ENCODE measurements at places on chromosomes 12 and 14.

- no peak for DNase-seq
These were observed 3.7 kb downstream of the HOXC9 start for GRCh38 chr12:54003625-54004024.

- DNase-seq, result peak; percentile 69
These were observed 142.0 kb upstream of the GZMB start for GRCh38 chr14:24775950-24776349.

GRCh38 chr12:48783432-48783831 is 5.5 kb downstream of the ADCY6 start:
- DNase-seq, result no peak

DNA sequence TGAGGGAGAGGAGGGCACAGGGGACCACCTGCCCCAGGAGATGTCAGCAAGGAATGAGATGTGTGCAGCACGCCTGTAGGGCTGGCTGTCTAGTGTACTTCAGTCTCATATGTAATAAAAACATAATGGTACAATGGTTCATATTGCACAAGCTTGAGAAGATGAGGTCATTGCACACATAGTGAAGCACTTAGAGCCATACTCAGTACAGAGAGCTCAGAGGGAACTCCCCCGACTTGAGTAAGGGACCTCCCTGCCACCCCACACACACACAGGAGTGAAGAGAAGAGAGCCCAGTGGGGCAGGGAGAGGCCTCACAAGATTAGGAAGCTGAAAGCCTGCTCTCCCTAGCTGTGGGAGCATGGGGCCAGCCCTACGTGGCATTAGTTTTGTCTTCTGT is 61.5 kb downstream of the SLC6A12 start:
- DNase-seq, result no peak

DNA sequence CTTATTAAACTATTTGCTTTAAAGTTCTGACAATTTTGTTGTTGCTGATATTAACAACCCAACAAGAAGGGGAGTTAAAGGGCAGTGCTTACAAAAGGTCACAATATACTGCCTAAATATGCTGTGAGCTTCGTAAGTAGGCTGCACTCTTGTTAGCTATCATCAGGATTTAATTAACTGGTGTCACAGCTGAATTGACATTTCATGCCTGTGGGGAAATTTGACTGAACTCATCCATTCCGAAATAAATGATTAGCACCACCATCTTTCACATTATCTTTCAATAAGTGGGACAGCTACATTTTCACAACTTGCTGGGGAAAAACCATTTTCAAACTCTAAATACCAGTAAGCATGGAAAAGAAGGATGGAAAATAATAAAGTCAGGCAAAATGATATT is 146.6 kb downstream of the PTPRO start:
- no peak for DNase-seq

GRCh38 chr12:121789233-121789781 is 4.2 kb downstream of the RHOF start:
- no peak for DNase-seq

- DNase-seq, result no peak
These were observed 6.2 kb downstream of the SHMT2 start for GRCh38 chr12:57235728-57236131.

GRCh38 chr14:51929910-51930682 is 59.2 kb upstream of the RTRAF start:
- DNase-seq, result no peak

DNA sequence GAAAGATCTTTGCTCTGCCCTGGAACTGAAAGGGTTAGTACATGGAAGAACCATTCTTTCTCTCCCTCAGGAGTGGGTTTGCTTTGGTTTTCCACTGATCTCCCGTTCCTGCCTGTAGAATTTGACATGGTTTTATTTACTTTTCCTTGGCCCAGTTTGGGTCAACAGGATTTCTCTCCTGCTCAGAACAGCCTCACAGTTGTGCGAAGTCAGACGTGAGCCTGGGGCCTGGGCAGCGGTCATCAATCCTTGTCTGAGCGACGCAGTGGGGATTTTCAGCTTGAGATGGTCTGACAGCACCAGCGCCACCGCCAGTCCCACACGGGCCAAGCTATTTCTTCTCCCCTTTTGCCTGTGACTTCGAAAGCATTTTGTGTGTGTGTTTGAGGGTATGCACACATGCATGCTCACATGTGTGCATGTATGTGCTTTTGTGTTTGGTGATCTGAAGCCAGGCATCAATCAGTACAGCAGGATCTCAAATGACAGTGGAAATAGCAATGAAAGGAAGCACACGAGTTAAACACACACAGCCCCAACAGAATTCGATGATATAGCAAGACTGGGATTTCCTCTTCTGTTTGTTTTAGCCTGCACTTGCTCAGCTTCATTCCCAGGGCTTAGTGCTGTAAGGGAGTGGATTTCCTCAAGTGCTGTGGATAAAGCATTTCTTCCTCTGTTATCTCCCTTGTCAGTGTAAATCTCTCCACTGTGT is 58.3 kb downstream of the SMOC1 start:
- peak; percentile 44 for DNase-seq

- DNase-seq, result no peak
These were observed 76.3 kb downstream of the HECTD4 start for GRCh38 chr12:112305951-112306350.

DNA sequence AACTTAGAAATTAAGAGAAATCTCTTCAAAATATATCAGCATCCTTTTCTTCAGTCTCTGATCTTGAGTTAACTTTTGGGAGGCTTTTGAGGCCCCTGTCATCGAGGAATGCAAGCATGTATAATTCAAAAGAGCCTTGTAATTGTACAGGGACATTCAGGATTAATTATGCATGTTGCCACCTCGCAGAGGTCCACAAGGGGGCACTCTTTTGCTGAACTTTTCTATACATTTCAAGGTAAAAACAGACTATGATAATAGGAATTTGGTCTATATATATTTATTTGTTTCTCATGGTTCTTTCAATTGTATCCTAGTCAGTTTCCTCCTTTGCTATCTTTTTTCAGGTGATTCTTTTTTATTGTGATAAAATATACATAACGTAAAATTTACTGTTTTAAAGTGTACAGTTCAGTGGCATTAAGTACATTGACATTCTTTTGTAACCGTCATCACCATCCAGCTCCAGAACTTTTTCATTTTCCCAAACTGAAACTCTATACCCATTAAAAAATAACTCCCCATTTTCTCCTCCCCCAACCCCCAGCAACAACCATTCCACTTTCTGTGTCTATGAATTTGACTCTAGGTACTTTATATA is 47.0 kb upstream of the SLC2A13 start:
- peak; percentile 60 for DNase-seq

DNA sequence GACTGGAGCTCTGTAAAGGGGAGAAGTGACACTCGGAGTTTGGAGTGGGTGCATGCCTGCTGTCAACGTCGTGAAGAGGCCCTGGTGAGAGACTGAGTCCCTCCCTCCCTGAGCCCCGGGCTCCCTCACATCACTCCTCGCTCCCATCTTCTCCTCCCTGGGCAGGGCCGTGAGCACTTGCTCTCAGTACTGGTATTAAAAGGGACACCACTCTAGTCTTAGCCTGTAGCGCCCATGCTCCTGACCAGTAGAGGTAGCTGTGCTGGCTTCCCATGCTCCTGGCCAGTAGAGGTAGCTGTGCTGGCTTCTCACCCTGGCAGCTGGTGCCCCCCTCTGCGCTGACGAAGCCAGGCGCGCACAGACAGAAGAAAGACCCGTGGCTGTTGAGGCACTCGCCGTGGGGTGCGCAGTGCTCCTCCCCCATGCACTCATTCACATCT is 14.7 kb downstream of the ISCA2 start:
- no peak for DNase-seq

GRCh38 chr14:26163761-26164160 is 434.1 kb downstream of the NOVA1 start:
- peak; percentile 21 for DNase-seq

DNA sequence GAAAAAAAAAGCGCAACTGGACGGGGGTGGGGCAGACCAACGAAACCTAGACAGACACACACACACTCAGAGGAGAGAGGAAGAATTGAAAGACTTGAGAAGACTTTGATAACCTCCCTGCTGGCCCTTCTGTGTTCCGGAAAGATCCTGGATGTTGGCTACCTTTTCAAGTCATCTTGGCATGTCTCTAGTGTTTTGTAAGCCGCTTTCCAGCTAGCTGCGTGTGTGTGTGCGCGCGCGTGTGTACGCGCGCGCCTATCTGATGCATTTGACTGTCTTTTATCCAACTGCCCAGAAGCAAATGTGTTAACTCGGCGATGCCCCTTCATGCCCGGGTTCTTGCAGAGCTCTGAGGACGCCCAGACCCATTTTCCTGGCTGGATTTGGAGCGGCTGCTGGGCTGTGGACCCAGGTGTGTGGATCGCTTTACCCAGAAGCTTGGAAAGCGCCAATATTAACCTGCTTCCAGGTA is 664 bp downstream of the LRFN5 start:
- DNase-seq, result no peak

DNA sequence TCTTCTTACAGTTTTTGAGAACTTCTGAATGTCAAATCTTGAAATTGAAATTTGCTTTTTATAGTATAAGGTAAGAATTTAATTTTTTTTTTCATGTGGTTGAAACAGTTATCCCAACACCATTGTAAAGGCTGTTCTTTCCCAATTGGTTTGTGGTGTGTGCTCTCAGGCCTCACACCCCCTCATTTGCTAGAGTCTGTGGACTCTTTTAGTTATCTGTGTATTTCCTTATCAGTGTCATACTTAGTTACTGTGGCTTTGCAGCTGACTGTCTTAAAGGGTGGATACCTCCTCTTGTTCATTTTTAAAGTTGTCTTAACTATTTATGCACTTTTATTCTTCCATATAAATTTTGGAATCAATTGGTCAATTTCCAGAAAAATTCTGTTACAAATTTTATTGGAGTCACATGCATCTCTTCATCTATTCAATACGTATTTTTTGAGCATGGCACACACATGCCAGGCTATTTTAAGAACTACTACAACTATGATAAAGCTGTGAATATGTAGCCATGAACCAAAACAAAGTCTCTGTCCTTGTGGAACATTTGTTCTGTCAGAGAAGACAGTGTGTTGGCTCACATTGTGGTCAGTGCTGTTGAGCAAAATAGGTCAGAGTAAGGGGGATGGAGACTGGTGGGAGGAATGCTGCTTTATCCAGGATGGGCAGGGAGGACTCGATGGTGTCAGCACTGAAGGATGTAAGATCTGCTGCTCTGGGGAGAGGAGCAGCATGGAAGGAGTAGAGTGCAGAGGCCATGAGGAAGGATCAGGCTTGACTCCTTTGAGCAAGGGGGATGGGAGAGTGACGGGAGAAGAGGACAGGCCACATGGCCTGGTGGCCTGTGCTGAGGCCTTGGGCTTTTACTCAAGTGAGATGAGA is 24.1 kb downstream of the FGF23 start:
- DNase-seq, result no peak

GRCh38 chr12:47410862-47411261 is 295.0 kb downstream of the RPAP3 start:
- DNase-seq, result no peak

GRCh38 chr12:13242936-13243335 is 46.4 kb downstream of the EMP1 start:
- no peak for DNase-seq

DNA sequence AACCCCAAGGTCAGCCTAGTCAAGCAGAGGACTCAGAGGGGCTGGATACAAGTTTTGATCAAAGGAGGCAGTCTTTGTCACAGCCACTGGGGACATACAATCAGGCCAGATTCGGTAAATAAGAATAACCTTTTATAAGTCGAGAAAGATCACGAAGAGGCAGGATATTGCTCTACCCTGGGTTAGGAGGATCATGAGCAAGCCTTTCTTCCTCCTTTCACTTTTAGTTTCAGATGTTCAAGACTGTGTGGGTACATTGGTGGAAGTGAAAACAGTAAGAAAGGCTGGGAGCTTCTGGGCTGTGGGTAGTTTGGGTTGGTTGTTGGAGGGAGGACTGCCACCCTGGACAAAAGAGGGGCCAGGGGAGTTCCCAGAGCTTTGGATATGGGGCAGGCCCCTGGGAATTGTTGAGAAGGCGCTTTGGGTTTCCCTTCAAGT is 127.7 kb downstream of the SNAPC1 start:
- no peak for DNase-seq

DNA sequence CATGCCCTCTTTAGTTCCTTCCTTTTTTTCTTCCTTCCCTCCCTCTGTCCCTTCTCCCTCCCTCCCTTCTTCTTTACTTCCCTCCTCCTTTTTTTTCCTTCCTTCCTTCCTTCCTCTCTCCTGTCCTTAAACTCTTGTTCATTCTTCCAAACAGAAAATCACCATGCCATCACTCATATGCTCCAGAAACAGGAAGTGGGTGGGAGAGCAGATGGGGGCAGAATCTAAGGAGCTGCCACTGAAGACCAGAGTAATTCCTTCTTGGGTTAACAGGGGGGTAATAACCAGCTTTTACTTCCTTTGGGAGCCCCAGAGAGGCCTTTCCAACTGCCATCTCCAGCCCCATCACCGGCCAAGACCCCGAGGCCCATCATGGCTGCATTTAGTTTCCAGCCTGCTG is 51.2 kb downstream of the SVOP start:
- no peak for DNase-seq

DNA sequence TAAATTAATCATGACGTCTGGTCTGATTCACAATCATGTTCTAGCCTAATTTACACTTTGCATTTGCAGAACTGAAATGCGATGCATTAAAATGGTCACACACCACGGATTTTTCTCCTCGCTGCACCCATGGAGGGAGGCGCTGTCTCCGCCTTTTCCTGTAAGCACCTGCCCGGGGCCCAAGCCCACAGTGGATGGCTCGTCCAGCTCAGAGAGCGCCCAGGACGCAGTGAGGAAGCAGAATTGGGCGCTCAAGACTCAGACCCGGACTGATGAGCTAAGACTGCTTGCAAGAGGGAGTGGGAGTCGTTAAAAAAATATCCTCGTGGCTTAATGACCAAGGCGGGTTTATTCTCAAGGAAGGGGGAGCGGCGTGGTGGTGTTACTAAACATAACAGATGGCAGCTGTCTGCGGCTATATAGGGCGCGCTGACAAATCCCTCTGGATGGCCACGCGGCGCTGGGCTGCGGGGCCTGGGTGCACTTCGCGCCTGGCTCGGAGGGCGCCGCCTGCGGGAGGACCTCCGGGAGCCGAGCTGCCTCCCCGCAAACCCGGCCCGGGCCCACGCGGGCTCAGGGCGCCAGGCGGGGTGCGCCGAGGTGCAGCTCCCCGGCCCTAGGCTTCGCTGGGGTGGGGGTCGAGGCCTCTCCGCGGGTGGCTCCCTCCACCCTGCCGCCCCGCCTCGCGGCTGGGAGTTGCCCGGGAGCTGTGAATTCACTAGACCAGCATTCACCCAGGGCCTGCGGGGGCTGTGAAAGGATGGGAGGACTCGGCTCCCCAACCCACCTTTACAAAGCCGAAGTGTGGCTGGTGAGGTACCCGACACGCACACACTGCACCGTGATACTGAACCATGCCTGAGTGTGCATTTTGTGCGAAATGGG is 78.7 kb downstream of the PPM1A start:
- peak; percentile 57 for DNase-seq

DNA sequence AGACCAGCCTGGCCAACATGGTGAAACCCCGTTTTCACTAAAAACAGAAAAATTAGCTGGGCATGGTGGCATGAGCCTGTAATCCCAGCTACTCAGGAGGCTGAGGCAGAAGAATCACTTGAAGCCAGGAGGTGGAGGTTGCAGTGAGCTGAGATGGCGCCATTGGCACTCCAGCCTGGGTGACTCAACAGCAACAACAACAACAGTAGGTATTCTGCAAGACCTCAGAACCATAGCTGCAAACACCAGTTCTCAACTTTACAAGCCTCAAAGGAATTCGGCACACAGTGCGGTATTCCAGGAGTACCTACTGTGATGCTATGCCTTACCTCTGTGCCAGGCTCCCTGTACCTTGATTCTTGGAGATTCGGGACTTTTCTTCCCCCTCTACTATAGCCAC is 15.8 kb downstream of the FOXN3 start:
- DNase-seq, result no peak
